Prostate gland (tissue), 2 donors: ENCODE measurements at places on chromosomes 2 and 18. TPM values are rescaled to one million over a fixed set of nuclear protein-coding genes. Genes with fewer than 3 reads are reported as not detected.

The DCDC2C gene
- total RNA-seq, result 5.9 TPM

The LRATD1 gene
- 123 TPM for total RNA-seq

The SERPINB3 gene
- 8.8 TPM for total RNA-seq

The SLC66A2 gene
- 74.1 TPM for total RNA-seq

The GATA6 gene
- total RNA-seq, result 9.8 TPM

The DNAJC5G gene
- not detected for total RNA-seq

GRCh38 chr18:54386043-54386442 lies 28.3 kb downstream of the C18orf54 start:
- no peak for DNase-seq
- no peaks in the 10 kb centered on the region for H3K4me1 ChIP-seq
- H3K27me3 ChIP-seq, result no peaks in the 10 kb centered on the region

DNA sequence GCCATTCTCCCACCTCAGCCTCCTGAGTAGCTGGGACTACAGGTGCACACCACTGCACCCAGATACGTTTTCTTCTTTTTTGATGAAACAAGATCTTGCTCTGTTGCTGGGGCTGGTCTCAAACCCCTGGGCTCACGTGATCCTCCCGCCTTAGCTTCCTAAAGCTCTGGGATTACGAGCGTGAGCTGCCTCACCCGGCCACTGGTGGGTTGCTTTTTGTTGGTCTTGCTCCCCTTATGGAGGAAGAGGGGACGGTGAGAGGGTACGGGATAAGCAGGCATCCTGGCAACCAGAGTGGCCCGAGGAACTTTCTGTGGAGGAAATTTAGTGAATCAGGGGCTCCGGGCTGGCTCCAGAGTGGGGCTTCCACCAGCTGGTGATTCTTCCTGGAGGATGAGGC lies 222.3 kb downstream of the HDAC4 start:
- H3K4me3 ChIP-seq, result no peak overlapping the region
- no peak for DNase-seq
- peaks cover 2% of the 10 kb centered on the region for H3K36me3 ChIP-seq
- no peaks in the 10 kb centered on the region for H3K4me1 ChIP-seq
- H3K27ac ChIP-seq, result no peak overlapping the region
- H3K27me3 ChIP-seq, result no peaks in the 10 kb centered on the region

- H3K27me3 ChIP-seq, result no peaks in the 10 kb centered on the region
- H3K4me1 ChIP-seq, result no peaks in the 10 kb centered on the region
- H3K4me3 ChIP-seq, result no peak overlapping the region
These were observed 47.3 kb downstream of the POU3F3 start for GRCh38 chr2:104901037-104901881.

GRCh38 chr18:59300676-59301285 lies 17.7 kb downstream of the CPLX4 start:
- H3K27ac ChIP-seq, result no peak overlapping the region
- no peaks in the 10 kb centered on the region for H3K4me1 ChIP-seq
- no peak overlapping the region for H3K4me3 ChIP-seq
- no peak for DNase-seq

DNA sequence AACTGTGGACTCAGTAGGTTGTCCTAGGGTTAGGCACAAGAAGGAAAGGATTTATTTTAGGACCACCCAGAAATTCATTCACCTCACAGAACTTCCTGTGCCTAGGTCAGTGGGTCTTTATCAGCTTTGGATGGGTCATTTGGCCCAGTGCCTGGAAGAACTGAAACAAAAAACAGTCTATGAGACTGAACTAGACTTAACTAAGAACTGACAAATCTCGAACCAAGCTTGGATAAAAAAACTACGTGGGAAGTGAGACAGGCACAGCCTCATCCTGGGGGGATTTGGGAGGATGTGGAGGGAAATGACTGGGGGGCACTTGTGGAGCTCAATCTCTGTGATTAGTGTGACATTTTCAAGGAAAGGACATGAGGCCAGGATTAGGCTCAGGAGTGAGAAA lies 2.3 kb upstream of the OST4 start:
- no peaks in the 10 kb centered on the region for H3K36me3 ChIP-seq
- H3K27me3 ChIP-seq, result no peaks in the 10 kb centered on the region

DNA sequence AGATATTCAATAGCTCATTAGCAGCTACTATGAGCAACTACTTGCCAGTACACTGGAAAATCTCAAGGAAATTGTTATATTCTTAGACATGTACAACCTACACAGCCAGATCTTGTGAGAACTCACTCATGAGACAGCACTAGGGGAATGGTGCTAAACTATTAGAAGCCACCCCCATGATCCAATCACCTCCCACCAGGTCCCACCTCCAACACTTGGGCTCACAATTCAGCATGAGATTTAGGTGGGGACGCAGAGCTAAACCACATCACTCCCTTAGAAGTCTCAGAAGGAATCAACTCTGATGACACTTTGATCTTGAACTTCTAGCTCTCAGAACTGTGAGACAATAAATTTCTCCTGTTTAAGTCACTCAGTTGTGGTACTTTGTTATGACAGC lies 418.3 kb upstream of the SPHKAP start:
- DNase-seq, result no peak
- no peaks in the 10 kb centered on the region for H3K27me3 ChIP-seq
- no peaks in the 10 kb centered on the region for H3K36me3 ChIP-seq
